ENCODE measurements at places on chromosomes 16 and 17.

DNA sequence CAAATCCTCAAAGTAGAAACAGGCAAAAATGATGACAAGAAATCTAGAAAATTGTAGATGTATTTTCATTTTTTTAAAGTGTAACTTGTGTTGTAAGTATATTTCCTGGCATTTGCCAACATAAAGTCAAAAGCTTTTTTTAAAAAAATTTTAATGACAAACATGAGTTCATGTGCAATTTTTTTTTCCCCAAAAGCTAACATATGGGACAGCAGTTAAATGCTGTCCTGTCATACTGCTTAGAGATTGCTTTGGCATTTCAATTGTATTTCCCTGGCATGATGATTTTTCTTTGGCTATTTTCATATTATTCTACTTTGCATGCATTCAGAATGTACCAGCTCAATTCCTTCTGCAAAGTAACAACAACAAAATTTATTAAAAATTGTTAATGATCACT lies 24.5 kb upstream of the CPPED1 start:
- H3K27ac ChIP-seq: no peak overlapping the region
- no peaks in the 10 kb centered on the region for H3K4me1 ChIP-seq
- DNase-seq: no peak
- H3K36me3 ChIP-seq: no peaks in the 10 kb centered on the region
- H3K4me3 ChIP-seq: no peak overlapping the region

DNA sequence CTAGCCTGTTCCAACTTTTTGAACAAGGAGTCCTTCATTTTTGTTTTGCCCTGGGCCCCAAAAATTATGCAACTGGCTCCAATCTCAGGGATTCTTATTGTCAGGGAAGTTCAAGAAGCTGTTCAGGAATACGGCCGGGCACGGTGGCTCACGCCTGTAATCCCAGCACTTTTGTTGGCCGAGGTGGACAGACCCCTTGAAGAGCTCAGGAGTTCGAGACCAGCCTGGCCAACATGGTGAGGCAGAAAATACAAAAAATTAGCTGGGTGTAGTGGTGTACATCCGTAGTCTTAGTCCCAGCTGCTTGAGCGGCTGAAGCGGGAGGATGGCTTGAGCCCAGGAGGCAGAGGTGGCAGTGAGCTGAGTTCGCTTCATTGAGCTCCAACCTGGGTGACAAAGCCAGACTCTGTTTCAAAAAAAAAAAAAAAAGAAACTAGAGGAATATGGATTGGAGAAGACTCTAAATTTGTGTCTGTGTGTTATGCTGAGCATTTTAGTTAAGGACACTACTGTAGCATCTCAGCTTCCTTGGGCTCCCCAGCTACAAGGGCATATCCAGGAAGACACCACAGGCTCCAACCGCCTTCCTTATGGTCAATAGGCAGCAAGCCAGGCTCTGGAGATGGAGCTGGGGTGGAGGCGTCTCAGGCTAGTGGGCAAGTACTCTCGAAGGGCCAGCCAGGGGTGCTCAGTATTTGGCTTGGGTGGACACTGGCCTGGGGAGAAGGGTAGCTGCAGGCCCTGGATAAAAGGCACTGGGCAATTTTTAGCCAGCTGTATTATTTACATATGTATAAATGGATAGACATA lies 56.8 kb upstream of the CREBBP start:
- DNase-seq: no peak
- H3K4me3 ChIP-seq: no peak overlapping the region
- no peaks in the 10 kb centered on the region for H3K27me3 ChIP-seq
- H3K27ac ChIP-seq: no peak overlapping the region
- no peaks in the 10 kb centered on the region for H3K36me3 ChIP-seq

- H3K27ac ChIP-seq: no peak overlapping the region
- H3K4me3 ChIP-seq: no peak overlapping the region
- H3K27me3 ChIP-seq: no peaks in the 10 kb centered on the region
- DNase-seq: no peak
- H3K4me1 ChIP-seq: no peaks in the 10 kb centered on the region
- peaks cover 4% of the 10 kb centered on the region for H3K36me3 ChIP-seq
Observed at GRCh38 chr17:75003070-75003956, 9.2 kb upstream of the MRPL58 start.

DNA sequence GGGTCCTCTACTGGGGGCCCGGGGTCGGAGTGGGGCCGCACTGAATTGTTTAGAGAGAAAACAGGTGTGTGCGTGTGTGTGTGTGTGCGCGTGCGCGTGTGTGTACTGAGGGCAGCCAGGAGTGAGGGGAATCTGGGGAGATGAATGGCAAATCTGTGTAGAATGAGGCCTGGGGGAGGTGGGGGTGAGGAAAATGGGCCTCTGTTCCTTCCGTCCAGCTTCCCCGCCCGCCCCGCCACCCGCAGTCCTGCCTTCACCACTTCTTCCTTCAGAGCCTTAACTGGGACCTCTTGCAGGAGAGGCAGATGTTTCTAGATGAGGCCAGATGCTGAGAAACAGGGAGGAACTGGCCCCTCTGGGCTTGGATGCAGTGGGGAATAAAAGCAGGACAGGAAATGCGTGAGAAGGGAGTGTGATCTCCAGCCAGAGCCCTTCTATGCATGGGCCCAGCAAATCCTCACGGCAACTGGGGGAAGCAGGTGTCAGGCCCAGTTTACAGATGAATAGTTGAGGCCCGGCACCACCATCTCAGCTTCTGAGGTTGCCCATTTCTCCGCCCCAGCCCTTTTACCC lies 29.7 kb upstream of the NGFR start:
- H3K27ac ChIP-seq: no peak overlapping the region
- H3K4me3 ChIP-seq: no peak overlapping the region
- no peaks in the 10 kb centered on the region for H3K36me3 ChIP-seq
- H3K4me1 ChIP-seq: no peaks in the 10 kb centered on the region
- H3K27me3 ChIP-seq: no peaks in the 10 kb centered on the region
- no peak for DNase-seq

GRCh38 chr16:51392521-51393187 lies 241.6 kb upstream of the SALL1 start:
- no peak for DNase-seq
- H3K36me3 ChIP-seq: no peaks in the 10 kb centered on the region
- no peak overlapping the region for H3K4me3 ChIP-seq
- no peaks in the 10 kb centered on the region for H3K4me1 ChIP-seq

DNA sequence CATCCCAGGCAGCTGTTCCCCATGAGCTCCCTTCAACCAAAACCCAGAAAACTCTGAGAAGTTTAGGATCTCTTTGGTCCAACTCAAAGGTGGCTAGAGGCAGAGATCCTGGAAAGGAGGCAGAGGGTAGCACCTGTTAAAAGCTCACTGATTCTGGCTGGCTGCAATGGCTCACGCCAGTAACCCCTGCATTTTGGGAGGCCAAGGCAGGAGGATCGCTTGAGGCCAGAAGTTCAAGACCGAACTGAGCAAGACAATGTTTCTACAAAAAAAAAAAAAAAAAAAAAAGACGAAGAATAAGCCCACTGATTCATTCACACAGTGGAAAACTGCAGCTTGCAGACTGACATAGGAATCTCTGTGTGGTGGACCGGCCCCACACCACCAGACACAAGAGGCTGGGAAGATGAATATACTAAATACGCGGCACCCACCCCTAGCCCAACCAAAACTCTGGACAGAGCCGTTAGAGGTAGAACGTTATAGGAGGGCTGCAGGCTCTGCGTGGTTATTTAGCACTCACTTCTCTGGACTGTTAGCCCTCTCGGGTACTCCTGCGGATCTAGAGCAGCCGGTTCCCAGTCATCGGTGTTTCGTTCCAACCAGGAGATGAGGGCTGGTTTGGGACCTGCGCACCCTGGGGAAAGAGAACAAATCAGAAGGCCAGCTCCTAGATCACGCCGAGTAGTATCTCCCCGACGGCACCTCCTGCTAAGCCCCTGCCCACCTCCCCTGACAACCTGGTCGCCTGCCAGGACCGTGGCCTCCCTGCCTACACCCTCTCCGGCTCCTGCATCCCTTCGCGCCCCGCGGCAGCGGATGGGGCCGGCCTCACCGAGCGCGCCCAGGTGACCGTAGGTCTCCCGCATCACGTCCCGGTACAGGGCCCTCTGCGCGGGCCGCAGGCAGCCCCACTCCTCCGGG lies 925 bp downstream of the ZNF689 start:
- H3K27ac ChIP-seq: peak overlapping the region; percentile 96
- H3K36me3 ChIP-seq: peaks cover 4% of the 10 kb centered on the region
- H3K27me3 ChIP-seq: no peaks in the 10 kb centered on the region
- peak overlapping the region; percentile 81 for H3K4me3 ChIP-seq
- peak; percentile 50 for DNase-seq

DNA sequence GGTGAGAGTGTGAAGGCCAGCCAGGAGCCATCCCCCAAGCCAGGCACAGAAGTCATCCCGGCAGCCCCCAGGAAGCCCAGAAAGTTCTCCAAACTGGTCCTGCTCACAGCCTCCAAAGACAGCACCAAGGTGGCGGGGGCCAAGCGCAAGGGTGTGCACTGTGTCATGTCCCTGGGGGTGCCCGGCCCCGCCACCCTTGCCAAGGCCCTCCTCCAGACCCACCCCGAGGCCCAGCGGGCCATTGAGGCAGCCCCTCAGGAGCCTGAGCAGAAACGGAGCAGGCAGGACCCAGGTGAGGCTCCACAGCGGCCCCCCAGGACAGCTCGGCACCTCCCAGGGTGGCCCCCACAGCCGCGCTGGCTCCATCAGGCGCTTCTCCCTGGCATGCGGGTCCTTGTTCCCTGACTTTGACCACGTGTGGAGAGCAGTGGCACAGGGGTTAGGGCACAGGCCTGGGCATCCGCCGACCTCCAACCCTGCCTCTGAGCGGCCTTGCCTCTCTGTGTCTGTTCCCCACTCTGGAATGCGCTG lies 13.5 kb downstream of the FLYWCH2 start:
- H3K27me3 ChIP-seq: no peaks in the 10 kb centered on the region
- H3K36me3 ChIP-seq: no peaks in the 10 kb centered on the region
- H3K4me1 ChIP-seq: no peaks in the 10 kb centered on the region
- no peak overlapping the region for H3K27ac ChIP-seq
- DNase-seq: no peak

- H3K4me1 ChIP-seq: no peaks in the 10 kb centered on the region
- no peak for DNase-seq
- H3K4me3 ChIP-seq: no peak overlapping the region
- H3K36me3 ChIP-seq: no peaks in the 10 kb centered on the region
- no peaks in the 10 kb centered on the region for H3K27me3 ChIP-seq
- no peak overlapping the region for H3K27ac ChIP-seq
Observed at GRCh38 chr17:58315281-58315711, 13.3 kb downstream of the TSPOAP1 start.

- DNase-seq: no peak
- H3K4me1 ChIP-seq: peaks cover 7% of the 10 kb centered on the region
- H3K27me3 ChIP-seq: no peaks in the 10 kb centered on the region
- H3K27ac ChIP-seq: no peak overlapping the region
Observed at GRCh38 chr17:17523001-17523730, 27.0 kb upstream of the RASD1 start.

- no peaks in the 10 kb centered on the region for H3K36me3 ChIP-seq
- no peaks in the 10 kb centered on the region for H3K4me1 ChIP-seq
- H3K4me3 ChIP-seq: no peak overlapping the region
- no peaks in the 10 kb centered on the region for H3K27me3 ChIP-seq
Observed at GRCh38 chr16:87918338-87918737, 18.0 kb downstream of the CA5A start.

DNA sequence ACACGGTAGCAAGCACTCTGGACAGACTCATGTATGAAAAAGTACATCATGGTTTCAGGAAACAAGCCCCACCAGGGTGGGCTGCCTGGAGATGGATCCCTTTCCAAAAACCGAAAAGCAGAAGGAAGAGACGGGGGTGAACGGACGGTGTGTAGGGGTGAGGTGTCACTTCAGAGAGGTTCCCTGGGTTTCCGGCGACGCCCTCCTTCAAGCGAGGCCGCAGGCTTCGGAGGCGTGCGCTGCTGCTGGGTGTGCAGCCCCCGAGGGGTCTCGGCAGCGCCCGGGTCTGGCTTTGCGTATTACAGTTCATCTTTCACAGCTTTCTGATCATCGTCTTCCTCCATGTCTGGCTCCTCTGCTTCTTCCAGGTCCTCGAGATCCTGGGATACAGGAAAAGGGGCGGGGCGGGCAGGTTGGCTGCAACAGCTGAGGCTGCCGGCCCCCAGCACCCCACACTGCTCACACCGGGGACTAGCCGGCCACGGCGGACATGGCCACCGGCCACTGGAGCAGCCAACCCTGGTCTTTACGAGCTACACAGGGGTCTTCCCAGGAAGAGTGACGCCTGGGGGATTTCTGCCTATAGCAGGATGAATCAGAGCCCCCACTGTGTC lies 9.0 kb upstream of the PPP1R27 start:
- H3K4me3 ChIP-seq: no peak overlapping the region
- H3K36me3 ChIP-seq: peaks cover 31% of the 10 kb centered on the region
- no peaks in the 10 kb centered on the region for H3K27me3 ChIP-seq
- H3K27ac ChIP-seq: no peak overlapping the region
- H3K4me1 ChIP-seq: no peaks in the 10 kb centered on the region

DNA sequence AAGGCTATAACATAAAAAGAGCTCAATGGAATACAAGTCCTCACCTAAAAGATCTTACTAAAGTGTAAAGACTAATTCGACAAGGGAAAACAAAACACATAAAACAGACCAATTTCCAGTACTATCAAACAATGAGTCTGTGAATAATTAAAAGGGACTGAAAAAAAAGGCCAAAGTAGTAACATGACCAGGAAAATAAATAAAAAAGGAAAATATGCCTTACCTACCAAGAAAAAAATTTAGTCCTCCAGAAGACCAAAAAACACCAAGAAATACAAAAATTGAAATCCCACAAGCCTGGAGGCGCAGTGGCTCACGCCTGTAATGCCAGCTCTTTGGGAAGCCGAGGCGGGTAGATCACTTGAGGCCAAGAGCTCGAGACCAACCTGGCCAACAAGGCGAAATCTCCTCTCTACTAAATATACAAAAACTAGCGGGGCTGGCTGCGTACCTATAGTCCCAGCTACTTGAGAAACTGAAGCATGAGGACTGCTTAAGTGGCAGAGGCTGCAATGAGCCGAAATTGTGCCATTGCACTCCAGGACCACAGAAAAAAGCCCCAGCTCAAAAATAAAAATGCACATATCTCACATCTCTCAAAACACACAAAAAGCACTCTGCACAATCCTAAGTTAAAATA lies 60.8 kb downstream of the TEX14 start:
- peak overlapping the region; percentile 73 for H3K27ac ChIP-seq
- no peaks in the 10 kb centered on the region for H3K27me3 ChIP-seq
- no peaks in the 10 kb centered on the region for H3K36me3 ChIP-seq
- DNase-seq: no peak
- H3K4me3 ChIP-seq: no peak overlapping the region

DNA sequence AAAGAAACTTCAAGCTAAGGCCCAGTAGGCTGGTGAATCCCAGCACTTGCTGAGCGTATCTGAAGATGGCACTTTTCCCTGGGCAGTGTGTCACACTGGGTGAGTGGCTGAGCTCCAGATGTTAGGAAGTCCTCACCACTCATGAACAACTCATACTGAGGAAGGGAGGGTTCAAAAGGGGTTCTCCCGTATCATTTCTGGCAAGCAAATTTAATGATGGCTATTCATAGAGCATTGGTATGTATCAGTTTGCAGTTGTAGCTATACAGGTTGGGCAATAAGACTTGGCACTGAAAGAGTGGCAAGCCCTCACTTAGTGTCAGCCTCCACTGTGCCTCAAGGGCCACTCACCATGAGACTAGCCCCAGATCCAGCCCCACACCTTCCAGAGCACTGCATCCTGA lies 10.7 kb downstream of the GFOD2 start:
- no peaks in the 10 kb centered on the region for H3K4me1 ChIP-seq
- DNase-seq: no peak
- H3K27me3 ChIP-seq: no peaks in the 10 kb centered on the region
- no peak overlapping the region for H3K4me3 ChIP-seq

- no peak overlapping the region for H3K27ac ChIP-seq
- no peaks in the 10 kb centered on the region for H3K4me1 ChIP-seq
- no peaks in the 10 kb centered on the region for H3K36me3 ChIP-seq
- no peak overlapping the region for H3K4me3 ChIP-seq
- H3K27me3 ChIP-seq: no peaks in the 10 kb centered on the region
- no peak for DNase-seq
Observed at GRCh38 chr17:66667491-66668030, 167.4 kb upstream of the CACNG5 start.
